ENCODE measurements at places on chromosomes 12 and 14.

GRCh38 chr14:72521968-72522741 lies 371.7 kb downstream of the DPF3 start:
- no peak for DNase-seq

DNA sequence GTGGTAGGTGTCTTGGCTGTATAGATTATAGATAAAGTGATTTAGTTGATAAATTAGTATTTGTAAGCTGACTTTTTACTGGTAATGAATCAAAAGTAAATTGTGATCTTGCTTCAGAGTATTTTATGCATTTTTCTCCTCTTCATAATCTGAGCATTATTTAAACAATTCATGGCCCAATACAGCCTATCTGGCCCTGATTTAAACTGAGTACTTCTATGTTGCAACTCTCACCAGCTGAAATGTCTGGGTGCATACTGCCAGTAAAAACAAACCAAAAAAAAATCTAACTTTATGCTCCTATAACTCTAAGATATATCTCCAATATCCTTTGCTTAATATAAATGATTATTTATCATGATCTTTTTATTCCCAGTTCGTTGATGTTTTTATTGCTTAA lies 86.6 kb downstream of the MIA2 start:
- DNase-seq, result no peak

GRCh38 chr12:12133785-12134184 lies 63.0 kb downstream of the BCL2L14 start:
- DNase-seq, result no peak

DNA sequence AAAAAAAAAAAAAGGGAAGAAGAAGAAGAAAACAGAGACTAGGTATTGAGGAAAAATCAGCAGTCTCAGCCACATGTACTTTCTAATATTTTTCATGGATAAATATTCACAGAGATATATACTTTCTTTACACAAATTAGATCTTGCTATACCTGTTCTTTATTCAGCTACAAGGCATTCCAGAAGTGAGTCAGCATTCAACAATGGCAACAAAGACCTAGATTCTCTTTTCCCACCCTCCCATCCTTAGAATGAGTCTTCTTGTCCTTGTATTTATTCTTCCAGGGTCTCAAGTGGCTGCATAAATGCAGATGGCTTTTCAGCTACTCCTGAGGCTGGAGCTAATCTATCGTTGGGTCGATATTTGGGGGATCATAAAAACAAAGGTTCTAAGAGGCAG lies 93.0 kb downstream of the NT5DC3 start:
- no peak for DNase-seq

GRCh38 chr14:69090187-69090789 lies 62.6 kb downstream of the DCAF5 start:
- DNase-seq, result no peak

DNA sequence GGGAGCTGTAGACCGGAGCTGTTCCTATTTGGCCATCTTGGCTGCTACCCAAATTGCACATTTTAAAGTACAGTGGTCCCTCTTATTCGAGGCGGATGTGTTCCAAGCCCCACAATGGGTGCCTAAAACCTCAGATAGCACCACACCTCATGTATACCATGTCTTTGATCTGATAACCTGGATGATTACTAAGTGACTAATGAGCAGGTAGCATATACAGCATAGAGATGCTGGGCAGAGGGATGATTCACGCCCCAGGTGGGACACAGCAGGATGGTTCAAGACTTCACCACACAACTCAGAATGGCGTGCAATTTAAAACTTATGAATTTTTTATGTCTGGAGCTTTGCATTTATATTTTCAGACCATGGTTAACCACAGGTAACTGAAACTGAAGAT lies 255.0 kb downstream of the AKAP6 start:
- no peak for DNase-seq

DNA sequence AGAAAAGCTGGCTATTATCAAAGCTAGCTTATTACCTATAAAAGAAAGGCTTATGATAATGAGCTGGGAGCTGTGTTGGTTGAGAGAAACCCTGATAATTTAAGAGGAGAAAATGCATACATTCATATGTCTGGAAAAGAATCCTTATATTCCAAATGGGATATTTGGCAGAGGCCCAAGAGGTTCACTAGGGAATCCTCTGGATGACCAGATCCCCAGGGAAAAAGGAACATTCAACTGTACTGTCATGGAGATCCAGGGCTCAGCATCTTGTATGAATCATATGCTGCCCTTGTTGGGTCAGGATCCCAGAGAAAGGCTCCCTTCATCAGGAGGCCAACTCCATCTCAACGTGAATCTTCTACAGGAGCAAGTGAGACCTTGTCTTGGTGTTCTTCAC lies 16.6 kb upstream of the FBXO34 start:
- no peak for DNase-seq

GRCh38 chr12:46459111-46459510 lies 86.5 kb upstream of the SLC38A2 start:
- no peak for DNase-seq

Data from T-helper 2 cell (primary cell).